MM.1S (cell line): ENCODE measurements at places on chromosomes 6 and 20.

DNA sequence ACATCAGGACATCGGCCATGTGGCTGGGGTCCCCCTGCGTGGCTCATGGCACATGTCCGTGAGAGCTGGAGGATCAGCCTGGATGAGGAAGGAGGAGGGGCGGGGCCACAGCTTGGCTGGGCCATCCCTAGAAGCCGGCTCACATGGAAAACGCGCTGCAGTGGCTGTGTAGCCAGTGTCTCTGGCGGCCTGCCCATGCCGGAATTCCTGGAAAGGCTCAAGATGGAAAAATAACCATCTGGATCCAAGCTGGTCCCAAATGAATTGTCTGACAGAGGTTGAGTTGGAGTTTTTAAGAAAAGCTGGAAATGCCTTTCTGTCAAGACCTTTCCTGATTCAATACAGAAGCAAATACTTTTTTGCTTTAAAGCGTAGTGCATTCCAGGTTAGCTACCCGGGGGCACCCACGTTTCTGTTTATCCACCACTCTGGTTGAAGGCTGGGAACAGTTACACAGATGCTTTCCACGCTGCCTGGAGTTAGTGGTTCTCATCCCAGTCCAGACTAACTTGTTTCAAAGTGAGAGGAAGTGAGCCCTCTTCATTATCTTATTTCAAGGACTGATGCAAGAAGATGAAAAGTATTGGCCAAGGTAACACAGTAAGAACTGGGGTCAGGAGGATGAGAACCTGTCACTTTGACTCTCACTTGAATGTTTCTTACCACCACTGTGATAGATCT is 99.0 kb downstream of the GMPR start:
- DNase-seq, result no peak
- H3K4me1 ChIP-seq, result no peaks in the 10 kb centered on the region
- H3K36me3 ChIP-seq, result no peaks in the 10 kb centered on the region
- no peaks in the 10 kb centered on the region for H3K27me3 ChIP-seq

- DNase-seq, result no peak
- H3K36me3 ChIP-seq, result no peaks in the 10 kb centered on the region
- H3K27me3 ChIP-seq, result no peaks in the 10 kb centered on the region
- H3K4me3 ChIP-seq, result no peak overlapping the region
- H3K27ac ChIP-seq, result no peak overlapping the region
Measured at GRCh38 chr6:131400054-131400778, 172.8 kb upstream of the ARG1 start.

GRCh38 chr20:50264534-50265145 is 74.0 kb downstream of the CEBPB start:
- H3K36me3 ChIP-seq, result no peaks in the 10 kb centered on the region
- H3K4me1 ChIP-seq, result no peaks in the 10 kb centered on the region
- H3K27ac ChIP-seq, result no peak overlapping the region
- H3K27me3 ChIP-seq, result peaks cover 55% of the 10 kb centered on the region
- H3K4me3 ChIP-seq, result no peak overlapping the region
- no peak for DNase-seq

DNA sequence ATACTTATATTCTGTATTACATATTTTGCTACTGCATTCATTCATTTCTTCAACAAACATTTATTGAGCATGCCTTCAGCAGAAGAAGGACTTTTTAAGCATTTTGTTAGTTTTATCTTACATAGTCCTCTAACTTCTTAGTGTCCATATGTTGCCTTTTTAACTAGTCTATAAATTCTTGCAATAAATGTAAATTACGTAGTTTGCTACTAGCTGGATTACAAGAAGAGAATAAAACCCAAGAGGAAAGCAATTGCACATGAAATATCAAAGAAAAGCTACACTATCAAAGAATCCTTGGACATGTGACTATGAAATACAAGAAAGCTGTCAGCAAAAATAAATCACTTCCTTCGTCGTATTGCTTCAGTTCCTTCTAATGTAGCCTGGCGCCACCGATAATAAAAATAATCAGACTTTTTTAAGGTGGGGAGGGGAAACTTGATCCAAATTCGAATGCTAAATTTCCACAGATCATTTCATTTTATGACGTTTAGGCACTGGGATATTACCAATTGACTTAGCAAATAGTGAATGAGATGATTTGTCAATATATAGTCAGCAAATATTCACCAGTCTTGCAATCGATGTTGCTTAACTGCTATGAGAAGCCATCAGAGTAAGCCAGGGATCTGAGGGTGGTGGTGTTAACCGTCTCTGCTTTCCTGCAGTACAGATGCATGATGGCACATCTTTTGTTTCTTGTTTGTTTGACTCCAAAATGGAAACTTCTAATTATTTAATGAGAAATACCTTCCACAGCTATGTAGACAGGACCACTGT is 258.7 kb upstream of the EXOC2 start:
- H3K4me3 ChIP-seq, result no peak overlapping the region
- H3K36me3 ChIP-seq, result no peaks in the 10 kb centered on the region

GRCh38 chr6:128111096-128111495 is 210.2 kb upstream of the THEMIS start:
- H3K27me3 ChIP-seq, result no peaks in the 10 kb centered on the region
- H3K36me3 ChIP-seq, result no peaks in the 10 kb centered on the region
- peaks cover 9% of the 10 kb centered on the region for H3K4me1 ChIP-seq
- H3K27ac ChIP-seq, result no peak overlapping the region
- DNase-seq, result no peak

DNA sequence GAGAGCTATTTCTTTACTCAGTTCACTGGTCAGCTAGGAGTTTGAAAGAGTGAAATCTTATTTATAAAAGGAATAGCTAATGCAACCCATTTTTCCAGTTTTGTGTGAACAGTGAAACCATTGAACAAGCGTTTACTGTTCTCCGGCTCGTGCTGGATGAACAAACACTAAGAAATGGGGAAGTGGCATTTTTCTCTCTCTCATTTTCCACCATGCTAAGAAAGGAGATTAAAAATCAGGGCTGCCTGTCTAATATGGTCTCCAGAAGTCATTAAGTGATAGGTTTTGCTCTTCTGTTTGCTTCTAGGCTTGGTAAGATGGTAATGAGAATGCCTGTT is 774 bp upstream of the SFT2D1 start:
- H3K27me3 ChIP-seq, result no peaks in the 10 kb centered on the region
- DNase-seq, result no peak
- H3K36me3 ChIP-seq, result no peaks in the 10 kb centered on the region
- H3K27ac ChIP-seq, result peak overlapping the region; percentile 85
- no peaks in the 10 kb centered on the region for H3K4me1 ChIP-seq

DNA sequence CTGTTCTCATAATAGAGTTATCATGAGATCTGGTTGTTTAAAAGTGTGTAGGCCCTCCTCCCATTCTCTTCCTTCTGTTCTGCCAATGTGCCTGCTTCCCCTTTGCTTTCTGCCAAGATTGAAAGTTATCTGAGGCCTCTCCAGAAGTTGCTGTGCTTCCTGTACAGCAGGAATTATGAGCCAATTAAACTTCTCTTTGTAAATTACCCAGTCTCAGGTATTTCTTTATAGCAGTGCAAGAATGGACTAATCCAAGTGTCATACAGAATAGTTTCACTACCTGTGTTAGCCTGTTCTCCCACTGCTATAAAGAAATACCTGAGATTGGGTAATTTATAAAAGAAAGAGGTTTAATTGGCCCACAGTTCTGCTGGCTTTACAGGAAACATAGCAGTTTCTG is 100.0 kb downstream of the CD24 start:
- no peak overlapping the region for H3K4me3 ChIP-seq
- no peaks in the 10 kb centered on the region for H3K4me1 ChIP-seq
- no peaks in the 10 kb centered on the region for H3K27me3 ChIP-seq
- no peak for DNase-seq
- no peak overlapping the region for H3K27ac ChIP-seq

GRCh38 chr20:47691625-47692024 is 93.7 kb downstream of the SULF2 start:
- peaks cover 8% of the 10 kb centered on the region for H3K4me1 ChIP-seq
- DNase-seq, result no peak
- no peak overlapping the region for H3K27ac ChIP-seq
- 0 out of 2 replicates have a peak, but pooled peaks cover 3% of the 10 kb centered on the region for H3K36me3 ChIP-seq
- H3K4me3 ChIP-seq, result no peak overlapping the region

DNA sequence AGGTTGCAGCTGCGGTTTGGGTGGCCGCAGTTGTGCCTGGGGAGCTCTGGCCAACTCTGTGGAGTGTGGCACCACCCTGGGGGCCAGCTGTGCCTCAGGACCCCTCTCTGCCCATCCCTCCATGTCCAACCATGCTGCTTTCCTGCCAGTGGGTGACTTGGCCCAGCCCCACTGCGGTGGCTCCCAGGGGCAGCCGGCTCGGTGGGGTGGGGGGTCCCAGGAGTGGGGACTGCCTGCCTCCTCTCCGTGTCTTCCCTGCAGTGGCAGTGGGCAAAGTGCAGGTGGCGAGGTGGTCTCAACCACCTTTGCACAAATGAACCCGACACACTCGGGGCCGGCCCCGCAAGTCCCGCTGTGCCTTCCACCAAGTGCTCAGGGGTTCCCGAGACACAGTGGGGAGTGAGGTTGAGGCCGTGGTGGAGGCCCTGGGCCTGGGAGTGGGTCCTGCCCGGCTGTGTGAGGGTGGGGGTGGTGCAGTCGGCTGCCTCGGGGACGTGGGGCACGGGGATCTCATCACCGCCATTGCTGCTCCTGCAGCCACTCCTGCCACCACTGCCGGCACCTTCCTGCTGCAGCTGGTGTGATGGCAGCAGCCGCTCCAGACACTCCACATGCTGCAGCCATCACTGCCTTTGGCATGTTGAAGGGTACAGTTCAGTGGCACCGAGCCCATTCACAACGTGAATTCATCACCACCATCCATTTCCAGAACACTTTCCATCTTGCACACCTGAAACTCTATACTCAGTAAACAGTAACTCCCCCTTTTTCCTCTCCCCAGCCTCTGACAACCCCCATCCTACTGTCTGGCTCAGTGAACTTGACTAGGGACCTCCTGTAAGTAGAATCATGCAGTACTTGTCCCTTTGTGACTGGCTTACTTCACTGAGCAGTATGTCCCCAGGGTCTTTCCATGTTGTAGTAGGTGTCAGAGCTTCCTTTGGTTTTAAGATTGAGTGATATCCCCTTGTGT is 10.7 kb upstream of the SLCO4A1 start:
- no peaks in the 10 kb centered on the region for H3K36me3 ChIP-seq
- H3K27me3 ChIP-seq, result peaks cover 37% of the 10 kb centered on the region
- DNase-seq, result no peak
- H3K4me1 ChIP-seq, result no peaks in the 10 kb centered on the region
- H3K27ac ChIP-seq, result no peak overlapping the region
- no peak overlapping the region for H3K4me3 ChIP-seq

DNA sequence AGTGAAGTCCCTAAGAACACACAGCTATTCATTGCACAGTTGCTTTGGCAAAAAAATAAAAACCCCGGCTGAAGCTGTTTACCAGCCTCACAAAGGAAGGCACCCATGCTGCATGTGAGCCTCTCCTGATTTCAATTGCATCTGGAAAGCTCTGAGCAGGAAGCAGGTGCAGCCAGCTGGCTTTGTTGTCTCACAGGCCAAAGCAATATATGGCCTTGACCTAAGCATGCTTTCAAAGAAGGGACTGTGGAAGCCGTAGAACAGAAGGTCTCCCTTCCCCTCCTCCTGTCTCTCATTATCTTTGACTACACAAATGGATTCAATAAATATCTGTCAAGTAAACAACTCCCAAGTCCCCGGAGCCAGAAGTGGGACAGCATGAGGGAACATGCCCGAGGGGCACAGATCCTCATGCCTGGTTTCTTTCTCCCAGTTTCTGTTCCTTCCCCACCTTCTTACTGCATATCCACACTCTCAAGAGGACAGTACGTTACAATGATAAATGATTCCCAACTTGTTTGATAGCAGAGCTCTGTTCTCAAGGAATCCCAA is 57.2 kb upstream of the PCSK2 start:
- no peak overlapping the region for H3K27ac ChIP-seq
- no peak for DNase-seq
- H3K4me3 ChIP-seq, result no peak overlapping the region
- no peaks in the 10 kb centered on the region for H3K4me1 ChIP-seq
- H3K27me3 ChIP-seq, result no peaks in the 10 kb centered on the region

DNA sequence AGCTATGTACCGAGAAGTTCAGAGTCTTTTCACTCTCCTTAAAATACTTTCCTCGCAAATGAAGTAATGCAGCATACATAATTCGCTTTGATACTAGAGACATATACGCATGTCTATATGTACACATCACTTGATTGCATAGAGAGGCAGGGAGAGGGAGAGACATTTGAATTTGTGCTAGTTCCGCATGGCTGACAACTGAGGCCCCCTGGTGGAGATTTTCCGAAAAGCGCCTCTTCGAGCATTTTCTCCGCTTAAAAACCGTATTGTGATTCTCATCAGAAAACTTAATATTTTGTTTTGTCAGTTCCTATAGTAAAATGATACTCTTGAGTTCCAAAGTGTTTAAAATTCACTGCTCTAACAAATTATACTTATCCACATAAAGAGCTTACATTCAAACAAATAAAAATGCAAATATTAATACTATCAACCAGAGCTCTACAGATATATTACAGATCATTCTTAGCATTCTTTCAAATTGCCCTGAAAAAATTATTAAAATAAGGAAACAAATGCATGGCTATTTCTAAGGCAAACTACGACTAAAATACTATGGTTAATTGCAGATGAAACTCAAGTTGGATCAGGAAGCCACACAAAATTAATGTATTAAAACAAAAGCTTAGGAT is 637 bp downstream of the MYLK4 start:
- no peaks in the 10 kb centered on the region for H3K27me3 ChIP-seq
- no peaks in the 10 kb centered on the region for H3K36me3 ChIP-seq

DNA sequence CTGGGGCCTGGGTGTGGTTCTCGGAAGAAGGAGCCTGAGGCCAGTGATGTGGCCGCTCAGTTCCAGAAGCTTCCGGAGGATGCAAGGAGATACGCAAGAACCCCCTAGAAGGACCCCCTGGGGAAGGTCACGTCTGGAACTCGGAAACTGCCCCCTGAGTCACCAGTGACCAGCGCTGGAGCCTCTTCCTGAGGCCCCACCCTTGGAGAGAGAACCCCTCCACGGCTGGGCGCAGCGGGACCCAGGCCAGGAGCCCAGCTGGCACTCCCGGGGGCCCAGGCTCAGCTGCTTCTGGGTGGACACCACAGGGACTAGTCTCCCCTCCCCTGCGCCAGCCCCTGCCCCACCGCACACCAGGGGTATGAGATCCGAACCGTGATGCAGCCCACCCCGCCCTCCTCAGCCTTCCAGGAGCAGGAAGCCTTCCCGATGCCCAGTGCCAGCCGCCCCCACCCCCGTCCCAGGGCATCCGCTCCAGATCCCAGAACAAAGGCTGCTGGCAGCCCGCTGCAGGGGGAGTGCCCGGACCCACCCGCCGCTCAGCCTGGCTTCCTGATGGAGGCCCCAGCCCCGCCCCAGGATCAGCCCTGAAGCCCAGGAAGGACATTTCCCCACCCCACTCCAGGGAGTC is 7.5 kb downstream of the LAMA5 start:
- no peaks in the 10 kb centered on the region for H3K36me3 ChIP-seq
- H3K27ac ChIP-seq, result no peak overlapping the region
